ENCODE measurements at places on chromosomes 2 and 18. TPM values are rescaled to one million over a fixed set of nuclear protein-coding genes. Genes with fewer than 3 reads are reported as not detected.

NTSR2 gene
- total RNA-seq = not detected

MYL12A gene
- 615 TPM for total RNA-seq

TEKT4 gene
- not detected for total RNA-seq

DPP4 gene
- 163 TPM for total RNA-seq

KIF5C gene
- total RNA-seq = 0.58 TPM

FZD7 gene
- total RNA-seq = 82.4 TPM

TWIST2 gene
- 297 TPM for total RNA-seq

ZBTB7C gene
- not detected for total RNA-seq

KIF1A gene
- not detected for total RNA-seq

FARP2 gene
- total RNA-seq = 46.6 TPM

DUSP19 gene
- 3.5 TPM for total RNA-seq

EML6 gene
- 0.66 TPM for total RNA-seq

ZC3H8 gene
- 5.8 TPM for total RNA-seq

Data from smooth muscle cell of trachea (primary cell).